ENCODE measurements at places on chromosomes 5 and 9.

GRCh38 chr5:116068028-116068632, 16.7 kb upstream of the COMMD10 start:
- peak; percentile 38 for DNase-seq

GRCh38 chr5:2192496-2192895, 309.8 kb upstream of the IRX4 start:
- no peak for DNase-seq

DNA sequence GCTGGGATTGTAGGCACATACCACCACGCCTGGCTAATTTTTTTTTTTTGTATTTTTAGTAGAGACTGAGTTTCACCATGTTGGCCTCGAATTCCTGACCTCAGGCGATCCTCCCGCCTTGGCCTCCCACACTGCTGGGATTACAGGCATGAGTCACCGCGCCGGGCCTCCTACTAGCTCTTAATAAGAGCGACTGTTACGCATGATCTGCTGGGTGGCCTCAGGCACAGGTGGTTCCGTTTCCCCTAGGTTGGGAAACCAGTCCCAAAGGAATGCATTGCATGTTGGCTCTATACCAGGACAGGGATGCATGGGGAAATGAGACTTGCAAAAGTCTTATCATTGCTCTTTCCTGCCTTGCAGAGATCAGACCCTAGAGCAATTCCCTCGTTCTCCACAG, 184.7 kb upstream of the PPP1R26 start:
- DNase-seq, result no peak

GRCh38 chr5:160843240-160843639, 8.8 kb downstream of the ATP10B start:
- peak; percentile 6 for DNase-seq

GRCh38 chr5:81789033-81789432, 38.1 kb upstream of the SSBP2 start:
- DNase-seq, result no peak

GRCh38 chr5:124402144-124402581, 344.3 kb downstream of the ZNF608 start:
- no peak for DNase-seq

- no peak for DNase-seq
Measured at GRCh38 chr9:130839132-130840111, 4.4 kb downstream of the ABL1 start.

- DNase-seq, result no peak
Measured at GRCh38 chr5:151822141-151822540, 50.4 kb downstream of the G3BP1 start.

DNA sequence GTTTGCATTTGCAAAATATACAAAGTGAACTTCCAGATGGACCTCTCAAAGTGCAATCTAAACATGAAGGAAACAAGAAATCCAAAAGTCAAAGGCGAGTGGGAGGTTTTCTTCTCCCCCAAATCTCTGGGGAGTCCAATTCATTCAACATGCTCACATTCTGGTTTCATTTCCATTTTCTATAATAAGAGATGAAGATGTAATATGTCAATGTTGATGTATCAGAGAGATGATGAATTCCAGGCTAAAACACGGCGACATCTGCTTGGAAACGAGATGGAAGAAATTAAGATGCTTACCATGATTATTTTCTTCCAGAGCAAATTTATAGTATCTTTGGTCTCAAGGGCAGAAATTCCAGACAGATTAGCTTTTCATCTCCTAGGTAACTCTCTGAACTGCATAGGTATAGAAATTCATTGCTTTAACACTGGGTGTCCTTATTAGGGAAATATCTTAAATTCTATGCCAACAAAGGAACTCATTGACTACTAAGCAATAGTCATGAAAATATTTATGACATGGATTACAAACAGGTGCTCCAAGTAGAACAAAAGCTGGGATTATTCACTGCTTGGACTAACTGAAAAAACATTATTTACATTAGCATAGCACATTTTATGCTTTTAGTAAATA, 287.9 kb downstream of the SEC61B start:
- peak; percentile 41 for DNase-seq

DNA sequence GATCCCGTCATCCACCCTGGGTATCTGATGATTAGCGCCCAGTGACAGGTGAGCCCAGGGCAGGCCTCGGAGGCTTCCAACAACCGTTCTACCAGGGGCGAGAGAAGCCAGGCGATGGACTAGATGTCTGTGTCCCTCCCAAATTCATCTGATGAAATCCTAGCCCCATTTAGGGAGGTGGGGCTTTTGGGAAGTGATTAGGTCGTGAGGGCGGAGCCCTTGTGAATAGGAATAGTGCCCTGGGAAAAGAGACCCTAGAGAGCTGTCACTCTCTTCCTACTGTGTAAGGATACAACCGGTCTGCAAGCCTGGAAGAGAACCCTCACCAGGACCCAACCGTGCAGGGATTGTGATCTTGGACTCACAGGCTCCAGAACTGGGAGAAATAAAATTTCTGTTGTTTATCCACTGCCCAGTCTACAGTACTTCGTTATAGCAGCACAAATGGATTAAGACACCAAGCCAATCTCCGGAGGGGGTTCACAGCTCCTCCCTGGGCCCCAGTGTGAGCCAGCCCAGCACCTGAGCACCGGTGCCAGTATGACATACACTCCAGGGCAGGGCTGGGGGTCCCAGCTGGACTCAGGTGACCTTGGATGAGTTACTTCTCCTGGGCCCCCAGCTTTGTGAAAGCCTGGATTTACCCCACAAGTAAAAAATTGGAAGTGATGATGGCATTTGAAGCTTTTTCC, 162.2 kb downstream of the DAB2IP start:
- no peak for DNase-seq

DNA sequence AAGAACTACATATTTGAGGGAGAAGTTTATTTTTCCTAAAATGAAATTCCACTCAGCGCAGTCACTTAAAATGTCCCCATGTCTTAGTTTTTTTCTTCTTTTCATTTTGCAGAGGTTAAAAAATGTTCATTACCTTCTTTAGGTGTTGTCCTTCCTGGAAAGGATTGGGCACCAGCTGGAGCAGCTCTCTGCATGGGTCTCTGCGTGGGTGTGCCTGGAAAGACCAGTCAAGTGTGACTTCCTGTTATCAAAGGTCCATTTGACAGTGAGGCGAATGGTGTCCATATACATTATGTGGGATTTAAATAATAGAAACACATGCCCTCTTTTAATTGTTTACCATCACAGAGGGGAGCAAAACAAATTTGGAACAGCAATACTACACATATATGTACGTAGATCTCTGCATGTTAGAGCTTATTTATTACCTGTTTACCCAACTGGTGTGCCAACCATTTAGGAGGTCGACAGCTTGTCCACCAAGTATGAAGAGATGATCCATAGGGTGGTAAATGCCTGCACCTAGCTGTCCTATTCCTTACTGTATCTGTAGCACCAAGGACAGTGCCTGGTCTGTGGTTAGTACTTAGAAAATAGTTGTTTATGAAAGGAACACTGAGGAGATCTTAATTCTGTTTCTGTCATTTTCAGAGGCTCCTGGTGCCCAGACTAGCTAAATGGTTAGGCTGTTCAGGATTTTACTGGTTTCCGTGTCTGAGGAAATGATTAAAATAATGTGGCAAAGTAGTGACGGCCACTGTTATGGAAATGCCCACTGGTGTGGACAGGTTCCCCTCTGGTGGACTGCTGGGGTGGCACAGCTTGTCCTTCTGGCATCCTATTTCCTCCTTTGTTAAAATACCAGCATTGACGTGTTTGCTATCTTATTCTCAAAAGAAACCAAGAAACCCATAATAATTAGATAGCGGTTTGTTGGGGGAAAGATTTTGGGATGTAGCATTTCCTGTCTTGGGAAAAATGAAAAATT, 200.4 kb downstream of the MAST4 start:
- DNase-seq, result no peak

- no peak for DNase-seq
Measured at GRCh38 chr9:86907346-86907745, 40.0 kb downstream of the GAS1 start.

GRCh38 chr5:10831419-10831818, 70.4 kb upstream of the DAP start:
- no peak for DNase-seq

DNA sequence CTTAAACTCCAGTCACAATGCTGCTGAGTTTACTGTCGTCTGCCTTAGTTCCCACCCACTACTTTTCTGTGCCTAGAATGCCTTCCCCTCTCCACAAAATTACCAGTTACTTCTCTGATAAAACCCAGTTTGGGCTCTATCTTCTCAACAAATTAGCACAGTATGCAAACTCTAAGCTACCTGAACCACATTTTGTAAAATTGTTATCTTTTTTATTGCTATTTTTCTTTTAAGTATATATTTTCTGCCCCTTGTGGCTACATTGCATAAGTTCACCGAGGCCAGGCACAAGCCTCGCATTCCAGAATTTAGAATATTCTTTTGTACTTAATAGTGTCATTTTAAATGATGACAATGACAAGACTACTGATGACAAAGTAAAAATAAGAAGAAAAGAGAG, 60.0 kb downstream of the POU5F2 start:
- no peak for DNase-seq

DNA sequence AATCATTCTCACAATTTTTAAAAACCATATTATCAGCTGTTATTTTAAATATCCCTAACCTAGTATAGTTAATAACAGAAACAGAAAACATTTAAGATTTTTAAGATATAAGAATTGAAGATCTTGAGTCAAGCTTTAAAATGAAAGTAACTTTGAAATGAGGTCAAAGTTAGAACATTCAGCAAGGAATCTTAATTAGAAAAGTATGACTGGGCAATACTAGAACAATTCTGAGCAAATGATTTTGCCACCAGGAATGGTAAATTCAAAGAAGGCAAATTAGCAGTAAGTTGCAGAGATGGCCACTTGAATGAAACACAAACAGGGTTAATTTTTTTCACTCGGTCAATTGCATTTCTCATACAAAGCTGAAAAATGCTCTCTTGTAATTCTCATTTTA, 117.9 kb downstream of the NXNL2 start:
- no peak for DNase-seq

- DNase-seq, result no peak
Measured at GRCh38 chr5:98742396-98743073, 30.9 kb upstream of the RGMB start.

- no peak for DNase-seq
Measured at GRCh38 chr5:29277642-29278041, 1915.8 kb upstream of the CDH6 start.

DNA sequence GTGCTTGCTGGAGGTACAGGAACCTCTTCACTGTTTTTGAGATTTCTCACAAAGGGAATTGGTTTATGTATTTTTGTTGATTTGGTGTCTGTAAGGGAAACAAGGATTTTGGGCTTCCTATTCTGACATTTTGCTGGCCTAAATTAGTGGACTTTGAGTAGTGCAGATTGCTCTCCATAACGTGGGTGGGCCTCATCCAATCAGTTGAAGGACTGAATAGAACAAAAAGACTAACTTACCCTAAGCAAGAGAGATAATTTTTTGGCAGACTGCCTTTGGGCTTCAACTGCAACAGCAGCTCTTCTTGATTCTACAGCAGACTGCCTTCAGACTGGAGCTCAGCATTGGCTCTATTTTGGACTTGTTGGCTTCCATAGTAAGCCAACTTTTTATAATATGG, 93.2 kb downstream of the MSX2 start:
- DNase-seq, result no peak

- DNase-seq, result no peak
Measured at GRCh38 chr5:81755320-81755719, 4.4 kb upstream of the SSBP2 start.

GRCh38 chr5:34620185-34620584, 35.9 kb upstream of the RAI14 start:
- no peak for DNase-seq

DNA sequence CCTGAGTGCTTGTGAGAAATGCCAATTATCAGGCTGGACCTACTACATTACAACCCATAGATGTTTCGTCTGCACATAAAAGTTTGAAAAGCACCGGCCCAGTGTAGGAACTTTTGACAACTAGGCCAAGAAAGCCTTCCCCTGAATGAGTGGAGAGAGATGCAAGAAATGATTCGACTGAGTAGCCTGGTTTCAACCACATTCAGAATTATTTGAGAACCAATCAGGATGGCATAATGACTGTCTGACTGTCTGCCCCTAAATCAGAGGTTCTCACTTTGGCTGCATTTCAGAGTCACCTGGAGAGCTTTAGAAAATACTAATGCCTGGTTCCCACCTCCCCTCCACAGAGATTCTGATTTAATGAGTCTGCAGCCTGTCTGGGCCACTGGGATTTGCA, 61.1 kb downstream of the FRMD3 start:
- no peak for DNase-seq

DNA sequence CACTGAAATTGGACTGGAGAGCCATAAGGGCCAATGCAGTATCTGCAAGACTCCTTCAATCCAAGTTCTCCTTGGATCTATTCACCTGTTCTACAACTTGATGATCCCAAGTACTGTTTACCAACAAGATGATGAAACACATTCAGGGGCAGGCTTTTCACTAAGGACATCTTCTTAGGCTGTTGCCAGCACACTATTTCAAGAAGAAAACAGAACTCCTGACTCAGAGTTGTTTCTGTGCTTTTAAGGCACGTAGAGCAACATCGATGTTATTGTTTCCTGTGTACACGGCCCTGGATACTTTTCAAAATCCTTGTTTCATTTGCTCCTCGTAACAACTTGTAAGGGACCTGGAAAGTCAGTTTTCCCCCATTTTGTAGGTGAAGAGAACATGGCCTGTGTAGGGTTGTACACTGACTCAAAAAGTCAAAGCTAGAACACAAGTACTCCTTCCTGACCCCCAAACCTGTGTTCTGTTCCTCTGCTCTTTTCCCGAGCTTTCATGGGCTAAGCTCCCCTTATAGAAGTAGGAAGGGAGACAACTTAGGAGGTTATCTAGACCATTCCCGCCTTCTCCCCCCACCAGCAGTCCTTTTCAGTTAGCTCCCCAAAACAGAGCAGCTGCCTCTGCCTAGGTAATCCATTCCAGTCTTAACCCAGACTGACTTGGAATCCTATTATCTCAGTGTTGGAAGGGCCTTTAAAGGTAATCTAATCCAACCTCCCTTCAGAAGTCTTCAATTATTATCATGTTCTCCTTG, 5.2 kb upstream of the MGAT1 start:
- no peak for DNase-seq

DNA sequence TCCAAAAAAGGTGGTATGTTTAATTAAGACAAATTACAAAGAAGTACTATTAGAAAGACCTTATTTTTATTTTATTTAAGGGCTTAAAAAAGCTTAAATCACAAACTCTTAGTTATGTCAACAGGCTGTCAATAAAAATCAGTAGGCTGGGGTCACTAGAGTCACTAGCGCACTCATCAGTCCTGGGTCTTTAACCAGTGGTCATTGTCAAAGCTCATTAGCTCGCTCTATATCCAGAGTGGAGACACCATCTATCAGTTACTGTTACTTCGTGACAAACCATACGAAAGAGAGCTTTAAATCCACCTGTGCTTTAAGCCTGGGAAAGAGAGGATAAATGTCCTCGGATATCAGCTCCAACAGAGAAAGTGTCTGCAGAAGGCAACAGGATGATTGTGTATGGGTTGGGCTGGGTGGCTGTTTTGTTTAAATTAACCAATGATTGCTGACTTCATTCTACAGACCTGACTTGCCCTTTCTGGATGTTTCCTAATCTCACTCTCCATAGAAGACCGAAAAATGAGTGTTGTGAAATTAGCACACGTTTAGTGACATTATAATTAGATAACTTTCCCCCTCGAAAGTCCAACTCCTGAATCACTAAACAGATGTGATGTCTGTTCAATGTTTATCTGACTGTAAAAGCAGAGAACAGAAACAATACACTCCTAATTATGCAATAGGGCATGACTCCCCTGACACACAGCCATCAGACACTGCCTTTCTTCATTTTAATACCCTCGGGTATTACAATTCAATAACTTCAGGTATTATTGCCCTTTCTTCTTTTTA, 123.6 kb upstream of the TNPO1 start:
- no peak for DNase-seq
